ENCODE measurements at places on chromosomes 7 and 10.

DNA sequence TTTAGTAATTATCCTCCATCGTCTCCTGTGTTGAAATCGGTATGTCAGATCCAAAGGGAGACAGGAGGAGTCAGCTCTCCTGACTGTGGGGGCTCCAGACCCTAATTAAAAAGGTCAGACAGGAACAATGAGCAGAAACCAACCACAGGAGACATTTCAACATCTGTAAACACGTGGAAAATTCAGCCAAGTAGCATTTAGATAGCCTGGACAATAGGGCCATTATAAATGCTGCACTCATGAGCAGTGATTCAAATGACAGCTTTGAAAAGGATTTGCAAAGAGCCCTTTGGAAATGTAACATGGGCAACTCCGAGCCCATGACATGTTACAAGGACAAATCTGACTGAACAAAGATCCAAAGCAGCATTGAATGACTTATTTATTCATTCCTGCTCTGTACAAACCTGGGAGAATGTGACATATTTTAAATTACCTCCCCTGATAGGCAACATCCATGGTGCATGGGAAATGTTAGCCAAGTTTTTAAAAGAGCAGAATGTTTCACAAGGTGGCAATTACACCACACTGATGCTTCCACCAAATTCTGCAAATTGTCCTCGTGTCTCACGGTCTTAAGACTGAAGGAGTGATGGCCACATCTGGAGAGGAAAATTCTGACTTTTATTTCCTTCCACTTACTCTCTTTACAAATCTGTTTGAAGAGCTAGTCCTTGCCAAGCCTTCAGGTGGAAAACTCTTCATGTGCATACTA lies 113.3 kb upstream of the KMT2E start:
- DNase-seq = no peak

- DNase-seq = no peak
Measured at GRCh38 chr7:147711447-147711846, 879.1 kb upstream of the C7orf33 start.

- no peak for DNase-seq
Measured at GRCh38 chr7:646951-647350, 79.5 kb upstream of the DNAAF5 start.

- no peak for DNase-seq
Measured at GRCh38 chr7:122302761-122303530, 1.6 kb downstream of the FEZF1 start.
